ENCODE measurements at places on chromosomes 16 and 17.

DNA sequence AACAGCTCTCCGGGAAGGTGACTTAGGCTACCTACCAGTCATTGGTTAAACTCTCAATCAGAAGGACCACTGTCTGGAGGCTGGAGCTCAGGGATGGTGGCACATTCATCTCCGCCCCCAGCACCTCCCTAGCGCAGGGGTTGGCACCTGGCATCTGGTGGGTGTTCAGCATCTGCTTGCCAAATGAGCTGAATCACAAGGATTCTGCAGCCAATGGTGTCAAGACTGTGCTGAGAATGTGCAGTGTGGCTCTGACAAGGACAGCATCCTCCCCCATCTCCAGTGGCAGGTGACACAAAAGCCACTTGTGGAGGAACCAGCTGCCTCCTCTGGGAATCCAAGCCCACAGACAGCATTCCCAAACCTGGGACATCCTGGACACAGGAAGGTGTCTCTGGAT is 35.2 kb downstream of the PLXDC1 start:
- DNase-seq: no peak

- DNase-seq: no peak
Observed at GRCh38 chr17:77258638-77259037, 117.9 kb downstream of the SEC14L1 start.

DNA sequence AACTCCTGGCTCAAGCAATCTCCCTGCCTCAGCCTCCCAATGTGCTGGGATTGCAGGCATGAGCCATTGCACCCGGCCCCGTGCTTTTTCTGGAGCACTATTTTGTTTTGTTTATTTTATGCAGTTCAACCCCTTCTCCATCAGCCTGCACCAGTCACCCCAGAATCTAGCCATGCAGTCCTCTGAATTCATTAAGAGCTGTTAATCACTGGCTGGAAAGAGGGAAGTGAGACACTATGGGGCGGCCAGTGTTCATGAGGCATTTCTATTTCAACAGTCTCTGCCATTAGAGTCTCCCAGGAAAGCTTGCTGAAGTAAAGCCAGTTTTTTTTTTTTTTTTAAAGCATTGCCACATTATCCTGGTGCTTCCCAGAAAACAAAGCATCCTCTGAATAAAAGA is 1.7 kb downstream of the VWA3A start:
- DNase-seq: no peak

- no peak for DNase-seq
Observed at GRCh38 chr17:39631403-39631802, 4.7 kb downstream of the PPP1R1B start.

GRCh38 chr16:8926827-8927226 is 36.9 kb downstream of the USP7 start:
- no peak for DNase-seq

DNA sequence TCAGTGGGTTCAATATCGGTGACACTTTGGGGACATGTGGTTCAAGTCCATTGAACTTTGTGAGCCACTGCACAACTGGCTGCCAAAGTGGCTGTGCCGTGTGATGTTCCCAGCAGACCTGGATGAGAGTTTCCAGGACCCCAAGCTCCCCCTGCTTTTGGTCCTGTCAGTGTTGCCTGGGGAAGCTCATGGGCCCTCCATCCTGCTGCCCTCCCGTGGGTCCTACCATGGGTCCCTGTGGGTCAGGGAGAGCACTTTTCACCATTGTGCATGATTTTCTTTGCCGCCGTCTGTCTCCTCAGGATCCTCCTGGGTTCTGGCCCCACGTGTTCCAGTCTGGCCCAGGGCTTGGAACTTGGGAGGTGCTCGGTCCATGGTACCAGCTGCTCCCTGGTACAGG is 38.1 kb downstream of the LGALS9 start:
- no peak for DNase-seq

GRCh38 chr17:41620583-41621434 is 3.6 kb downstream of the KRT17 start:
- DNase-seq: no peak

DNA sequence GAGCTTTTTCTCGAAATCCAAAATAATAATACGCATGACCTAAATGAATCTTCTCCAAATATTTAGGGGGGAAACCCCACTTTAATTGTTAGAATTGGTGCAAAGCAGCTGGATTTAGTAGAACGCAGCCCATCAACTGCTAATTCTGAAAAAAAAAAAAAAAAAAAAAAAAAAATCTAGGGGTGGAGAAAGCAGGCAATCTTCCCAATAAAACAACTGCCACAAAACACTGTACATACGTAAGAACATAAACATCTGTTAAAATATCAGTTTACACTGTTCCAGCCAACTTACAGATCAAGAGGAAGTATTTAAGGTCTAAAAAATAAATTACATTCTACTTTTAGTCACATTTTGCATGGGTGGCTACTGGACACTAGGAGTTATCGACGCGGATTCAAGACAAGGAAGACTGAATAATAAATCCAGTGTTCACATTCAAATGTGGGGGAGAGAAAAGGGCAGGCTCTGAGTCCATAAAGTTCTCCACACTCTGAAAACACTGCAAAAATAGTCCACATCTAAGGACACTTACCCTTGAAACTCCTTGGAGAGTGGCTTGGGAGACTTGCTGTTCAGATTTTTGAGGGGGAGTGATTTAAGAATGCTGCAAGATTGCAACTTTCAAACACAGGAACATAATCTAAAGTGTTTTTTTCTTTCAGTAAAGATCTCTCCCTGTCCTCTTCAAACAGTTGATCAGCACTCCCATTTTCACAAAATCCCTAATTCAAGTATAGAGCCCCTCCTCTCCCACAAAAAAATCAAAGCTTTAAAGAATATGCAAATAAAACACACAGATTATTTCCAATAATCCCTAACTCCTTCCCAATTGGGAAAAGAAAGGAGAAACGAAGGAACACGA is 1.3 kb downstream of the APPBP2 start:
- no peak for DNase-seq

GRCh38 chr17:10019941-10020451 is 114.9 kb upstream of the RCVRN start:
- no peak for DNase-seq

GRCh38 chr16:15418206-15418605 is 16.2 kb upstream of the BMERB1 start:
- no peak for DNase-seq

GRCh38 chr16:88389621-88390160 is 6.9 kb downstream of the ZNF469 start:
- no peak for DNase-seq

DNA sequence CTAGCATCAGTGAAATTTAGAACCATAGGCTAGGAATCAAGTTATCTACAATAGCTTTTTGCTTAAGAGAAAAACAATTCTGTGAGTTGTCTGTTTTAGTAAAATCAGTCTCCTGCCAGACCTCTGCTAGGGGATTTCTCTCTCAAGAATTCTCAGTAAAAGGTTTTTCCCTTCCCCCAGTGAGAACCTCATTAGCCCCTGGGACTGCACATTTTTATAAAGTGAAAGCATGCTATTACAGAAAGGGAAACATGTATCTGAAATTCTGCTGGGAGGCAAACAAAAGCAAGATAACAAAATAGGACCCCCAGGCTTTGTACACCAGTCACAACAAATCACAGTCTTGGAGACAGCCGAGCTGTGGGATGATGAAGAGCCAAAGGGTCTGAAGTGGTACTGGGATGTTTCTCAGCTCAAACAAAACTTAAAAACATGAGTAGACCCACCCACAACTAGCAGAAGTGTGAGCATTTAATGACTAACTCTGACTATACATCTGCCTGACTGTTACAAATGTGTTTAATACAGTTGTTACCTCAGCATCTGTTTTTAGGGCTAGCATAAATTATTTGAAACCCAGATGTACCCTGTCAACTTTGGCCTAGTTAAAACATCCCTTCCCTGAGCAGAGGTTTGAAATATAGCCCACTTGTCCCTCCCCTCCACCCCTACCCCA is 20.0 kb upstream of the GLG1 start:
- DNase-seq: no peak
